ENCODE measurements at places on chromosomes 1 and 21.
A peak's percentile ranks its signal among the peaks of the same experiment; 100 is the strongest.

GRCh38 chr1:67738401-67738800, 53.4 kb downstream of the GADD45A start:
- DNase-seq, result no peak

GRCh38 chr21:18987520-18988026, 584.0 kb upstream of the TMPRSS15 start:
- DNase-seq, result no peak

- DNase-seq, result no peak
Observed at GRCh38 chr1:97392701-97393100, 528.1 kb downstream of the DPYD start.

DNA sequence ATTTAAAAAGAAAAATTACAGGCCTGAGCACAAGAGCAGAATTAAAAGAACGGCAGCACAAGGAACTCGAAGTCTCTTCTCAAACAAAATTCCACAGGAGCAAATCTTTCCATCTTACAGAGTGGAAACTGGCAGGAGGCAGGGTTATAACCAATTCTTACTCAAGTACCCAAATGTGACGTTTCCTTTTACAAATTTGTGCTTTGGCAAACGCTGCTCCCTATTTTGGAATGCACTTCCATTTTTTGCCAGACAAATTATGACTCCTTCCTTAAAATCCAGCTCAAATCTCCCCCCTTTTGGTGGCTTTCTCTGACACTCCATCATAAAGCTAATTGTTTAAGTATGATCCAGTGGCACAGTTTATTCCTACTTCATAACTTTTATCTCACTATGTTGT, 7.8 kb downstream of the ERI3 start:
- DNase-seq, result no peak

DNA sequence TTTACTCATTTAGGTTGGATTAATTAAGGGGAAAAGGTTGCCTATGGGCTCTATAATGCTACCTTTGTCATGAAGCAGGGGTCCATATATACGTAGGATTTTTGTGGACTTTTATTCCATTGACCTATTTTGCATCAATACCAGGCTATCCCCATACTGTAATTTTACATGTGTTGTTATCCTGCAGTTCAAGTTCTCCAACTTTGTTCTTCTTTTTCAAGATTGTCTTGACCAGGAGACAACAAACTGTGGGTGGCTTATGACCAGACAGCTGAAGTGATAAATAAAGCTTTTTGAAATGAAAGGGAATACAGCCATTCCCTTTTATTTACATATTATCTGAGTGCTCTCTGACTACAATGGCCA, 345.7 kb downstream of the BARHL2 start:
- no peak for DNase-seq

GRCh38 chr1:207181847-207182246, 77.8 kb downstream of the C4BPA start:
- no peak for DNase-seq

- no peak for DNase-seq
Observed at GRCh38 chr1:16077406-16078245, 4.2 kb upstream of the FAM131C start.

DNA sequence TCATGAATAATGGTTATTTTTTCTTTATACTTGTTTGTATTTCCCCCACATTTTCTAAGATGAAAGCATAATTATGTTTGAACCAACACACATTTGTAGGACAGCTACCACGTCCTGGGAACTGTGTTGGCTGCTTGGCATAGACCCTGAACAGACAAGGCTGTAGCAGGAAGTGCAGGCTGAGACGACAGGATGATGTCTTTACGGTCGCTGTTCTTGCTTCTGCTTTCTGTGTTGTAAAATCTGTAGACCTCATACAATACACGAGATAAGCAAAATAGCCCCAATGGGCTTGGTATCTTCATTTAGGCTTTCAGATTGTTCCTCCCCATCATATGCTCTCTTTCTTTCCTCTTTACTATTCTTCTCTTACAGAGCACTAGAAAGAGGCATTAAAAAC, 23.3 kb upstream of the OTUD3 start:
- DNase-seq, result no peak

GRCh38 chr21:43352154-43352537, 74.8 kb downstream of the SIK1 start:
- no peak for DNase-seq

- no peak for DNase-seq
Observed at GRCh38 chr1:61300899-61301298, 218.5 kb downstream of the NFIA start.

- DNase-seq, result no peak
Observed at GRCh38 chr1:202023001-202023433, 12.6 kb downstream of the ELF3 start.

DNA sequence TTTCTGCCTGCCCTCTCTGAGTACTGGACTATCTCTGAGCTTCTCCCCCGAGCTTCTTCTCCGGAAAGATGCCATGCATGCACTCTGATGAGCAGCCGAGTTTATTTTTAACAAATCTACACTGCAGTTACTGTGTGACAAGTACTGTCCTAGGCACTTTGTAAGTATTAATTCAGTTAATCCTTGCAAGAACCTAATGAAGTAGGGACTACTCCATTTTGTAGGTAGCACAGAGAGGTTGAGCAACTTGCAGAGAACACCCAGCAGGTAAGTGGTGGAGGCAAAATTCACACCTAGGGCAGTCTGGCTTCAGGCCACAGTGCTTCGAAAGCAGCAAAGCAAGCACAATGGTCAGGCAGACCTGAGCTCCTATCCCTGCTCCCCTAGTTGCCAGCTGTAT, 3.8 kb upstream of the TAL1 start:
- no peak for DNase-seq

GRCh38 chr1:154463512-154463990, 38.5 kb upstream of the TDRD10 start:
- no peak for DNase-seq

GRCh38 chr1:164562061-164562460, 3.1 kb downstream of the PBX1 start:
- DNase-seq, result no peak

GRCh38 chr1:178578541-178578940, 65.6 kb downstream of the TEX35 start:
- DNase-seq, result no peak

DNA sequence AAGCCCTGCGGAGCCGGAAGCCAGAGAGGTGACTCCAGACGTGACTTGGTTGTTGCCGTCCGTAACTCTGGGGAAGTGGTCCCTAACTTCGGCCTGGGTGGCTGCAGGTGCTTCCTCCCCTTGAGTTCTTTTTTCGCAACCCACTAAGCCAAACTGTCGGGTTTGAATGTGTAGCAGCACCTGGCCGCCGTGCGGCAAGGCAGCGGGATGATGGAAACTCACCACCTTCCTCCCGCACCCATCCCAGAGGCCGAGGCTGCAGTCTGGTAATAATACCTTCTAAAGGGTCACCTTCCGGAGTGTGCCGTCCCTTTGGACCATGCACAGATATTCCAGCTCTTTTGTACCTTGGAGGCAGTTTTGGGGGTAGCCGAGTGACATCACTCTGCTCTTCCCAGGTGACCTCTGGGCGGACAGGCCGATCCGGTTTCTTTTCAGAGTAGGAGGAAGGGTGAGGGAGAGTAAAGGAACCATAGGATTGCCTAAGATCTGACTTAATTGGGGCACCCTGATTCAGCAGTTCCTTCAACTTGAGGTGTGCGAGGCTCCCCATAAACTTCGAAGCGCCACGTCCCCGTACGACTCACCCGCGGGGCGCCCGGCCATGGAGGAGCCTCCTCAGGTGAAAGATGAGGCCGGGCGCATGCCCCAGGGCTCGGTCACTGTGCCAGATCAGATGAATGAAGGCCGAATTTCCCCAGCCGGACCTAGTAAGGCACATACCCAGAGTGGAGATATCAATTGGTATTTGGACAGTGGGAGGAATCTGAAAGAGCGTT, 1.0 kb downstream of the KCNK1 start:
- DNase-seq, result peak; percentile 36

DNA sequence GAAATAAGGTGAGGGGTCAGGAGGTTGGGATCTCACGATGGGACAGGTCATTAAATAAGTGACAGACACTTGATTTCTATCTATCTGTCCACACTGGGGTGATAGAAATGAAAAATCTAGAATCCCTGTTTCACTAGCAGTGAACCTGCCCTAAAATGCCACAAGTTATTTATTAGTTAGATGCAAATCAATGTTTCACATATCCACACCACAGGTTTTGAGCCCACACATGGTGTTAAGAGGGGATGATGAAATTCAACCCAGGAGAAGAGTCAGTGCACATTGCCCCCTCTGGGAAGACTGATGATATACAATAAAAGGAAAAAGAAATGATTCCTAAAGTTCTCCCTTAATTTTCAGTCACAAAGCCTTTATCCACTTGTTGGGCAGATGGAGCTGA, 10.1 kb upstream of the NTPCR start:
- no peak for DNase-seq

- no peak for DNase-seq
Observed at GRCh38 chr1:10514490-10515235, 39.9 kb downstream of the PEX14 start.

DNA sequence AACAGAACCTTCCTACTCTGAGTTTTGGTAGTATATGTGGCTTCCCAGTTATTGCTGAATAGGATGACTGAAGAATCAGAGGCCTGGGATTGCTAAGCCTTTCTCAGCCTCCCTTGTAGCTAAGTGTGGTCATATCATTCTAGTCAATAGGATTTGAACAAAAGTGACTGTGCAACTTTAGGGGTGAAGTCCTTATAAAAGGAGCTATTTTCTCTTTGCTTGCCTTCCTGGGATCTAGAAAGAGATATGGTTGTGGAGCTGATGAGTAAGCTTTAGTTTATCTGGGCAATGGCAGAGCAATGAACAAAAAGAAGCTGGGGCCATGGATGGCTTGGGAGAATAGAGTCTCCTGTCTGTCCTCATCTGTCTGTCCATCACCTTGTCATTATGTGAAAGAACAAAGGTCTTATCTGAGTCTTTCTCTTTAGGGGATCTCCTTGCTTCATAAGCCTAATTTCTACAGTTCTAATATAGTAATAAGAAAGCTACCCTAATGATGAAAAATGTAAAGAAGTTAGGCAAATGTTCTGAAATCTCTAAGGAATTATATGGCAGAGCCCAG, 91.5 kb downstream of the TENT5C start:
- DNase-seq, result no peak

DNA sequence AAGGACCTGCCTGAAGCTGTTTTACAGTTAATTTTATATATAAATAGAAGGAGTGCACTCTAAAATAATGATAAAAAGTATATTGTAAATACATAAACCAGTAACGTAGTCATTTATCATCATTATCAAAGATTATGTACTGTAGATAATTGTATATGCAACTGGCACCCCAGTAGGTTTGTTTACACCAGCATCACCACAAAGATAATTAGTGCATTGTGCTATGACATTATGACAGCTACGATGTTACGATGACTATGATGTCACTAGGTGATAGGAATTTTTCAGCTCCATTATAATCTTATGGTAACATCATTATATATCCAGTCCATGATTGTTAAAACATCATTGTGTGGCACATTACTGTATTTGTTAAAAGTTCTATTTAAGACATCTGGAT, 185.2 kb downstream of the LBR start:
- DNase-seq, result no peak

DNA sequence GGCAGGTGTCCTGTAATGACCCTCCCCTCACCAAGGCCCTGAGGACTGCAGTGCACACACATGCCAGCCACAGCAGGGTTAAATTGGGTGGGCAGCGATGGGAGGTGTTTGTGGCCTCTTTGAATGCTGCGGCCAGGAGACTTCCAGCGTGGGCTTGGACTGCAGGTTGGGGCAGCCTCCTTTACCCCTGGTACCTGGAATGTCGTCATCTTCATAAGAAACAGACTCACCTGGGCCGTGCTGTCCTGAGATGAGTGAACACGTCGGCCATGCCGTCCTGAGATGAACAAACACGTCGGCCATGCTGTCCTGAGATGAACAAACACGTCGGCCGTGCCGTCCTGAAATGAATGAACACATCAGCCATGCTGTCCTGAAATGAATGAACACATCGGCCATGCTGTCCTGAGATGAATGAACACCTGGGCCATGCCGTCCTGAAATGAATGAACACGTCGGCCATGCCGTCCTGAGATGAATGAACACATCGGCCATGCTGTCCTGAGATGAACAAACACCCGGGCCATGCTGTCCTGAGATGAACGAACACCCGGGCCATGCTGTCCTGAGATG, 50.1 kb upstream of the COL6A1 start:
- no peak for DNase-seq

- no peak for DNase-seq
Observed at GRCh38 chr1:152048416-152049009, 11.7 kb upstream of the S100A11 start.

- DNase-seq, result no peak
Observed at GRCh38 chr1:37393173-37394120, 80.9 kb upstream of the ZC3H12A start.

DNA sequence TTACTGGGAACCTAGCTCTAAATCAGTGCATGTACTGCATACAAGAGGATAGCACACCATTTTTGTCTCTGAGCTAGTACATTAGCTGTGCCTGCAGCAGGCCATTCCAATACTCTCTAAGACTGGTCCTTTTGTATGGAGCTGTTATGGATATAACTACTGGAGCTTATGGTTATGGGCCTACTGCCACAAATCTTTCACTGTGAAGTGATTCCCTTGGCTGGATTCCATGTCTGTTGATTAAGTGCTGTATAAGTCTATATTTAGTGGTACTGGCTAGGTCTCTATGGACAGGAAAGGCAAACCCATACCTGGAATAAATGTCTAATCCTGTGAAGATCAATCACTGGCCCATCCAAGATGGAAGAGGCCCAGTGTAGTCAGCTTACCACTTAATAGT, 12.0 kb downstream of the ZFYVE9 start:
- DNase-seq, result no peak

- peak; percentile 28 for DNase-seq
Observed at GRCh38 chr1:110011527-110012041, 22.8 kb upstream of the STRIP1 start.

- DNase-seq, result no peak
Observed at GRCh38 chr1:64575881-64576676, 106.2 kb downstream of the CACHD1 start.

- no peak for DNase-seq
Observed at GRCh38 chr1:107817935-107818334, 147.0 kb downstream of the VAV3 start.

DNA sequence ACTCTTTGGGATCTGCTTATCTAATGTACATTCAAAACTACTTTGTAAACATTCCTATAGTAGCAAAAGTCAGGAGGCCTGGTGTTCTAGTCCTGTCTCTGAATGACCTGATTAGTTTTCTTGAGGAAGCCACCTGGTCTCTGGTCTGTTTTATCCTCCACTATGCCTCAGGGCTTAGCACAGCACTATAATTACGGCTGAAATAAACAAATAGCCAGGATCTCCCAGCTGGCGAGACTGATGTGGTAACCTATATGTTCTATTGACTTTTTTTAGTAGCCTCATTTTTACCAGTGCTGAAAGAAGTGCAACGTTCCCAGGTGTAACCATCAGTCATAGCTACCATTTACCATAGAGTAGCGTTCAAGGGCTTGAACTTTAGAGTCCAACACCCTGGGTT, 24.2 kb upstream of the RPL11 start:
- DNase-seq, result no peak

- DNase-seq, result no peak
Observed at GRCh38 chr21:32364796-32365195, 28.0 kb downstream of the URB1 start.

All from GM12892 (cell line).